CD8-positive, alpha-beta memory T cell (primary cell): ENCODE measurements at places on chromosomes 2 and 18. TPM values are rescaled to one million over a fixed set of nuclear protein-coding genes. Genes with fewer than 3 reads are reported as not detected.

- no peak for DNase-seq
Measured at GRCh38 chr2:219629976-219630695, 2.7 kb downstream of the SLC4A3 start.

DNA sequence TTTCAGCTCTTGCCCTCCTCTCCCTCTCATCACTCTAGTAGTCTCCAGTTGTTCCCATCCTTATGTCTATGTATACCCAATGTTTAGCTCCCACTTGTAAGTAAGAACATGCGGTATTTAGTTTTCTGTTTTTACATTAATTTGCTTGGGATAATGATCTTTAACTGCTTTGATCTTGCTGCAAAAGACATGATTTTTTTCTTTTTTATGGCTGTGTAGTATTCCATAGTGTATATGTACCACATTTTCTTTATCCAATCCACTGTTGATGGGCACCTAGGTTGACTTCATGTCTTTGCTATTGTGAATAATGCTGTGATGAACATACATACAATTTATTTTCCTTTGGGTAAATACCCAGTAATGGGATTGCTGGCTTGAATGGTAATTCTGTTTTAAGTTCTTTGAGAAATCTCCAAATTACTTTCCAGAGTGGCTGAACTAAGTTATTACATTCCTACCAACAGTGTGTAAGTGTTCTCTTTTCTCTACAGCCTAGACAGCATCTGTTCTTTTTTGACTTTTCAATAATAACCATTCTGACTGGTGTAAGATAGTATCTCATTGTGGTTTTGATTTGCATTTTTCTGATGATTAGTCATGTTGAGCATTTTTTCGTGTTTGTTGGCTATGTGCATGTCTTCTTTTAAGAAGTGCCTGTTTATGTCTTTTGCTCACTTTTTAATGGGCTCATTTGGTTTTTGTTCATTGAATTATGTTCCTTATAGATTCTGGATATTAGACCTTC, 179.6 kb upstream of the SLC39A10 start:
- DNase-seq, result no peak

- no peak for DNase-seq
Measured at GRCh38 chr18:46010676-46011075, 43.5 kb upstream of the EPG5 start.

The CDH20 gene
- 0.11 TPM for total RNA-seq

- no peak for DNase-seq
Measured at GRCh38 chr2:208501206-208501605, 94.6 kb downstream of the PTH2R start.

DNA sequence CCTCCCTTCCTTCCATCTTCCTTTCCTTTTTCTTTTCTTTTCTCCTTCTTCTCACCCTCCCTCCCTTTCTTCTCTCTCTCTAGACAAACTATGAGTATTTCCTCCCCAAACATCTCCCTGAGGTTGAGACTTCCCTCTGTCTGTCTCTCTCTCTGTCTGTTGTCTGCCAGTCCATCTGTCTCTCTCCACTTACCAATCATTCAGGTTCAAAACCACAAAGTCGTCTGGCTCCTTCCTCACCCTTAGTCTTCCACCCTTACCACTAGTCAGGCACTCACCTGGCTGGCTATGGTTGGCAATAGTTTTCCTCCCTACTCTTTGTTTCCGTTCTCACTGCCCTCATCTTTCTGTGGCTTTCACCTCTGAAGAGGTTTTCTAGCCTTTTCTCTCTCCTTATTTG, 12.9 kb downstream of the CCL20 start:
- DNase-seq, result no peak

The PLGLB1 gene
- total RNA-seq, result 3.2 TPM

DNA sequence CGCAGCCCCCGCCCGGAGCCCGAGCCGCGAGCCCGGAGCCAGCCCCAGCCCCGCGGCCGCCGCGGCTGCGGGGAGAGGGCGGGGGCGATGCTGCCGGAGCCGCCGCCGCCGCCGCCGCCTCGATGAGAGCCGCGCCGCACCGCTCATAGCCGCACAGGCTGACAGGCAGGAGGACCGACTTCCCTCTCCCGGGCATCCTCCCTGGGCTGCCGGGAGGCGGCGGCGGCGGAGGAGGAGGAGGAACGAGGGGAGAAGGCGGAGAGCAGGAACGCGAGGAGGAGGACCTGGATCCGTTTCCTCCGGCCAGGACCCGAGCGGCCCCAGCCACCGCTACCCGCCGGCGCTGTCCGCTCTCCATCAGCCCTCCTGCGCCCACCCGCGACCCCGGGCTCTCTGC, 370 bp downstream of the KLHL29 start:
- no peak for DNase-seq

- no peak for DNase-seq
Measured at GRCh38 chr18:4586731-4587130, 131.6 kb upstream of the DLGAP1 start.

GRCh38 chr18:44789710-44790109, 109.0 kb downstream of the SETBP1 start:
- no peak for DNase-seq

DNA sequence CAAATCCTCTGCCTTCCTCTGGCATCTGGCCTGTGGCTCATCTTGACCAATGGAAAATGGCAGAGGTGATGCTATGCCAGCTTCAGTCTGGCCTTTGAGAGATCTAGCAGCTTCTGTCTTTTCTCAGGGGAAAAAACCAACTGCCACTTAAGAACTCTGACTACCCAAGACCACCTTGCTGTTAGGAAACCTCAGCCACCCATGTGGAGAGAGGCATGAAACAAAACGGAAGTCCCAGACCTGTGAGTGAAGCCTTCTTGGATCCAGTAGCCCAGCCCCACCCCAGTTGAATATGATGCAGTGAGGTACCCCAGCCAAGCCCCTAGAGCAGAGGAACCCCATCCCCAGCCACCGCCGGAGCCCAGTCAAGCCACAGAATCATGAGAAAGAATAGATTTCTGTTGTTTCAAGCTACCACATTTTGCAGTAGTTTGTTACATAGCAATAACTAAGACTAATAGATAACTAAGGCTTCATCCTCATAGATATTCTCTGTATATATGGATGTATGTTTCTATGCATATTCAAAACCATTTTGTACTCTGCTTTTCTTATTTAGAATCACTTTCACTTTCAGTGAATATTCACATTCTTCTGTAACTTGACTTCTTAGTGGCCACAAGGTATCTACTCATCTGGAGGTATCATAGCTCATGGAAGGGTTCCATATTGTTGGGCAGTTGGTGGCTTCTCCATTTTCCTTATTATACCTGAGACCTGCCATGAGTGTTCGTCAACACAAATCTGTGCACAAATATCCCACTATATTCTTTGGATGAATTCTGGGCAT, 142.1 kb downstream of the FBXO15 start:
- DNase-seq, result no peak

- no peak for DNase-seq
Measured at GRCh38 chr2:29847886-29848285, 73.5 kb downstream of the ALK start.

DNA sequence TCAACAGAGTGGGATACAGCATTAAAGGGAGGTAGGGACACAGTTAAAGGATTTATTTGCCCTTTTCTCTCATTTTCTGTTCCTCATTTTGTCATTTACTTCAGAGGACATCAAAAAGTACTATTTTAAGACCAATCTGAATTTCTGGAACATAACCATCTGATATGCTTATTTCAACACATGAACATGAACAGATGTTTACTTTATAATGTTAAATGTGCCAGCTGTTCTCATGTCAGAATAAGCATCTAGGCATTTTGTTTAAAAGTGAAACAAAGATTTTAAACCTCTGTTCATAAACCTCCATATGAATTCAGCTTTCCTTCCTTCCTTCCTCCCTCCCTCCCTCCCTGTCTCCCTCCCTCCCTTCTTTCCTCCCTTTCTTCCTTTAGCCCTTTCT, 677.7 kb downstream of the CNTNAP5 start:
- no peak for DNase-seq

DNA sequence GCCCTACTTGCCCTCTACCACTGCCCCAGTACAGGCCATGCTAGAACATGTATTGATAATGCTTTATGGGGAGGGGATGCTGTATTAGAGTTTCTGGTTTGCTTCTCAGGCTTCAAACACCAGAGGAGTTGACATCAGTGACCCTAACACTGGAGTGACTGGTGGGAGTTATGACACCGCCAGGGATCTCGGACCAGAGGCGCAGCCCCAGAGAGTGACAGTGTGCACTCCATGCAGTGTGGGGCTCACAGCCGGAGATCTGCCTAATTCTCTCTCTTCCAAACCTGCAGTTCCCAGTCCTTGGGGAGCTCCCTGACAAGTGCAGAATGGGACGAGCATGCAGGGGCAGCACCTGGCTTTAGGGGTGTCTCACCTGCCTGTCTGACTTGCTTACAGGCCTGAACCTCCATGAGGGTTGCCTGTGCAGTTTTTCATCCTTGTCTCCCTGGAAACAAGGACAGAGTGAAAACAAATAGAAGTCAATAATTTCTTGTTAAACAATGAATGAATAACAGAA, 244.9 kb upstream of the MYT1L start:
- DNase-seq, result no peak

DNA sequence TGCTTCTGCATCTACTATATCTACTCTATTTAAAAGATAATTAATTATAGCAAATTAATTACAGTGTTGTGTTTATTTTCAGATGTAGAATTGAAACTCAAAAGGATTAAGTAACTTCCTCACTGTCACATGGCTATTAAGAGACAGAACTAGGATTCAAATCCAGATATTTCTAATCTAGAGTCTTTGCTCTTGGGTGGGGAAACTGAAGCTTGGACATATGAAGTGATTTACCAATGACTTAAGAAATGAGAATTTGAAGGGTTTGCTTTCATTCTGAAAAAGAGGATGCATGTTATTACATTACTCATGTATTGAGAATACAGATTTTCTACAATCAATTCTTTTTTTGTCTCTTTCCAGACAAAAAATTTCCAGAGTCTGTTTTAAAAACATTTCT, 191.5 kb upstream of the SMAD7 start:
- no peak for DNase-seq

GRCh38 chr2:98099939-98100743, 13.2 kb downstream of the VWA3B start:
- no peak for DNase-seq
